Stimulated activated CD4-positive, alpha-beta T cell treated with anti-CD3 and anti-CD28 coated beads, Interleukin-1b, Interleukin-23, amount 100 ng/mL, for 48 hours (primary cell): ENCODE measurements at places on chromosomes 12 and 14.
A peak's percentile ranks its signal among the peaks of the same experiment; 100 is the strongest.

DNA sequence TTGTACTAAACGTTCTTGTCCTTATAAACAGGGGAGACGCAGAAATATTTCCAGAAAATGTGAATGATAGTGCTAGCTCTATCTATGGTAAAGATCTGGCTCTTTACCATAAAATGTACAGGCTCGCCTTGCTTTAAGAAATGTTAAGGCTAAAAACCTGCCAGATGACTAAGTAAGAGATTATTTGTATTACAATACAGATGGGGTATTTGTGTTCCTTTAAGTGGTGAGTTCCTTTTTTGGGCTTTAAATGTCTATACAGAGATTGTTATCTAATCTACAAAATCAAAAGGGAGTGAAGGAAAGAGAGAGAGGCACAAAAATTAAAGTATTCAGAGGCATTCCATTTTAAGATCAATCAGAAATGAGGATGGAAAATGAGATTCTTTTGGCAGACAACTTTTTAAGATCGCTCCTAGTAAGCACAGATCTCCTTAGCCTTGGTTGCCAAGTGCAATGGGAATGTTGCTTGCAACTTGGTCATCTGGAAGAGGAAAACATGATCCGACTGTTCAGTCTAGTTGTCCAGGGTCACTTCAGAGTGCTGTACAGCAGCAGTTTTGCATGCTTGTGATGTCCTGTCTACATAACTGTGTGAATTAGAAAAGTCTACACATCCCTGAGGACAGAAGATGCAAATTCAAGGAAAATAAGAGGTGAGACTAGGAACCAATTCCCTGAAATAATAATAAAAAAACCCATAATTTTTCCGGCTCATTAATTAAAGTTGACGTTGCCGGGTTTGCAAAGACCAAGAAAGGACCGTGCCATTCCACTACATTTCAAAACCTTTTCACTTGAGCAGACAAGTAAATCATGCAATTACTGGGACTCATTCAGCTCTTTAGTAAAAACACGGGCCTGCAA lies 380.8 kb downstream of the EGLN3 start:
- DNase-seq = no peak

- peak; percentile 84 for DNase-seq
These were observed 6.2 kb downstream of the MAP3K12 start for GRCh38 chr12:53492830-53493609.

- DNase-seq = no peak
These were observed 45.6 kb downstream of the UNC79 start for GRCh38 chr14:93476305-93476704.

GRCh38 chr12:3545121-3545796 lies 54.3 kb downstream of the PRMT8 start:
- no peak for DNase-seq

- DNase-seq = no peak
These were observed 47.6 kb downstream of the TMEM30B start for GRCh38 chr14:61233436-61233956.

DNA sequence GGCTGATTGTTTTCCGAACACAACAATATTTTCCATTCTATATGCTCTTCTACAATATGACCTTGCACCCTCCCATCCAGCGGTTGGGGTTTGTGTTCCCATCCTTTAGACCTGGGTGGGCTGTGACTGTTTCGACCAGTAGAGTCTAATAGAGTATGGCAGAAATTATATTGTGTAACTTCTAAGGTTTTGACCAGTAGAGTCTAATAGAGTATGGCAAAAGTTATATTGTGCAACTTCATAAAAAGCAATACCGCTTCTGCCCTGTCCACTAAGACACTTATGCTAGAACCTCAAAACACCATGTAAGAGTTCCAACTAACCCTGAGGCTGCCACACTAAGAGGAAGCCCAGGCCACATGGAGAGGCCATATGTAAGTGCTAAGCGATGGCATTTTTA lies 719.7 kb upstream of the TBX3 start:
- no peak for DNase-seq

DNA sequence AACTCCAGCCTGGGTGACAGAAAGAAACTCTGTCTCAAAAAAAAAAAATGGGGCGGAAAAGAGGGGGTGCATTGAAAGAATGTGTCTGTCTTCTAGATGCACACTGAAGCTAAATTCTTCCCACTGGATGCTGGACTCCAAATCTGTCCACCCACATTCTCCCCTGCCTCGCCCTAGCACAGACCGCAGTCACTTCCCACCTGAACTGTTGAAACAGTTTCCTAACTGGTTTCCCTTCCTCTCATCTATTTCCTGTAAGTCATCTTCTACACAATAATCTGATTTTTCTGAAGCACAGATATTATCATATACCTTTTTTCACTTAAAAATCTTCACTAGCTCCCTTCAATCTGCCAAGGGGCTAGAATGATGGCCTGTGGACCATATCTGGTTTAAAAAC lies 1.5 kb upstream of the HCAR1 start:
- no peak for DNase-seq
